ENCODE measurements at places on chromosomes 5 and 9.

DNA sequence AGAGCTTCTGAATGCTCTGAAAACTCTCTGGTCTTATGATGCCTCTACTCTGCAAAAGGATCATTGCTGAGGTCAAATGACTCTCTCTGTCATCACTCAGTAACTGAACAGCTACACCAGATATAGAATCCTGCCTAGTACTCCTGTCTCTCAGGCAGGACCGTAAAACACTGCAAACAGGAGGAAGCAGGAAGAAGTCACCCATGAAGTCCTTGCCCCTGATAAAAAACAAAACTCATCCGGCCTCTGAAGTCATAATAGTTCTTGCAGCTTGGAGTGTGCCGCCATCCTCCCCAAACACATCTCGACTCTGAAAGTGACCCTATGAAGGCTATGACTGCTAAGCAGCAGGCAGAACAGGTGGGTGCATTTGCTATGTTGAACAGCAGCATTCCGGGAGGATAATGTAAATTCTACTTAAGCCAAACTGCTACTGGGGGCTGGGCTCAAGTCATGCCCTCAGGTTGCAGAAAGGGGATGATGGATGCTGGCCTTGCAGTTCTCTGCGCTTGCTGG, 81.9 kb upstream of the FAM169A start:
- no peak for DNase-seq

DNA sequence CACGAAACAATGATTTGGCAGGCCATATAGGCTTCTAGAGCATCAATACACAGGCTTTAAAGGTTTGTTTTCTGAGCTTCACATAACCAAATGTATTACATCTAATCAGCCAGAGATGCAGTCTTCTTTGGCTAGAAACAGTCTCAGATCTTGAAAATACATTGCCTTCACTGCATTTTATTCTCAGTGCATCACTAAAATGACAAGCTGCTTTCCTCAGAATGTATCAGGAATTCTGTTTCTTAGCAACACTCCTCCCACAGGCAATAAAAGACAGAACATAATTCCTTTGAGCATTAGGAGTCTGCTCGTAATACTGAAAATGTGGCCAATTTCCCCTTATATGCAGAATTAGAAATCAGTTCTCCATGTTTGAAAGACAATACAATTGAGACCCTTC, 36.9 kb downstream of the FEM1C start:
- no peak for DNase-seq

GRCh38 chr9:1025131-1025530, 25.0 kb upstream of the DMRT2 start:
- no peak for DNase-seq

DNA sequence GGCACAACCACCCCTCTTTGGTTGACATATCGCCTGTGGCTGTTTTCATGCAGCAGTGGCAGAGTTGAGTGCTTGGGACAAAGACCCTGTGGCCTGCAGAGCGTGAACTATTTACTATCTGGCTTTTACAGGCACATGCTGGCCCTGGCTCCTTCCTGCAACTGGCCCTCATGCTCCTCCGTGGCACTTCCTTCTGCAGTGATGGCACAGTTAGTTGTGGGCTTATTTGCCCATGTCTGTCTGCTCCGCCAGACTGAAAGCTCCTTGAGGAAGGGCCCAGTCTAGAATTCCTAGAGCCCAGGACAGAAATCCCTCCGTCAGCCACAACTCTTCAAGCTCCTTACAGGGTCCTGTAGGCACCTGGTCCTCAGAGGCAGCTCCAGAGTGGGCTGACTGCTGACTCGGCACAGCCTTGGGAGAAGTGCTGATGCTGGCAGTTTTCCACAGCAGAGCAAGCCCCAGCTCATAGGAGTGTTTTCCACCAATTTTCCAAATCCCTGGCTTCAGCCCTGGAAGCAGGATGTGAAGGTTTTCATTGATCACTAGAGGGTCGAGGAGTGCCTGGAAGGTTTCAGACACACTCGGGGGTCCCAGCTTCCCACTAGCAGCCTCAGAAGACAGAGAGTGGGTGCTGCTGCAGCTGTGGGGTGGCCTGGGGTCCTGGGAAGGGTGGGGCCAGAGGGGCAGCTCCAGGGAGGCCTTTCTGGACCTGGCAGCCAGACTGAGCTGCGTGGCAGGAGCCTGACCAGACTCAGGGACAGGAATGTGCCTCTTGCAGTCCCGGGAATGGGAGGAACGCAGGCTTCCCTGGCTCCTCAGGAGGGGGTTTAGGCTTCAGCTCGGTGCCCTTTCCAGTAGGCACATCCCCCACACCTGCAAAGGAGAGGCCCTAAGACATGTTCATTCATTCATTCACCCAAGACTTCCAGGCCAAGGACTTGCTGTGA, 56.5 kb upstream of the ANGPTL2 start:
- DNase-seq: no peak

GRCh38 chr9:115035841-115036612, 81.9 kb downstream of the TNC start:
- peak; percentile 87 for DNase-seq

DNA sequence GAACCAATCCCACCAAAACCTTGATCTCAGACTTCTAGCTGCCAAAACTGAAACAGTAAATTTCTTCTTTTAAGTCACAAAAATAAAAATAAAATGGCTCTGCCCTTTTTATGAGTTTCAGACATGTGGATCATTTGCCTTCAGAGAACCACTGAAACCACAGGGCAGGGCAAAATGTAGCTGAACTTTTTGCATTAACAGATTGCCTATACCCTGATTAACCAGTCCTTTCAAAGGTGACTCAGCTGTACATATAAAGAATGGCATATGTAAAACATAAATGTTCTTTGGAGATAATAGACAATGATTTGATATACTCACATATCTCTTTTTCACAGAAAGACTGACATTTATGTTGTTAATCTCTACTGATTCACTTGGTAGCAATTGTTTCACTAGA, 187.1 kb upstream of the GRIN3A start:
- DNase-seq: no peak

- DNase-seq: no peak
These were observed at the start of gene CLIC3 for GRCh38 chr9:136996361-136997292. TSS of gene CLIC3 (minus strand) at chr9:136996568. CDS start at chr9:136996543, 25 bp downstream.

GRCh38 chr5:169716287-169716686, 79.2 kb downstream of the DOCK2 start:
- DNase-seq: peak; percentile 88

DNA sequence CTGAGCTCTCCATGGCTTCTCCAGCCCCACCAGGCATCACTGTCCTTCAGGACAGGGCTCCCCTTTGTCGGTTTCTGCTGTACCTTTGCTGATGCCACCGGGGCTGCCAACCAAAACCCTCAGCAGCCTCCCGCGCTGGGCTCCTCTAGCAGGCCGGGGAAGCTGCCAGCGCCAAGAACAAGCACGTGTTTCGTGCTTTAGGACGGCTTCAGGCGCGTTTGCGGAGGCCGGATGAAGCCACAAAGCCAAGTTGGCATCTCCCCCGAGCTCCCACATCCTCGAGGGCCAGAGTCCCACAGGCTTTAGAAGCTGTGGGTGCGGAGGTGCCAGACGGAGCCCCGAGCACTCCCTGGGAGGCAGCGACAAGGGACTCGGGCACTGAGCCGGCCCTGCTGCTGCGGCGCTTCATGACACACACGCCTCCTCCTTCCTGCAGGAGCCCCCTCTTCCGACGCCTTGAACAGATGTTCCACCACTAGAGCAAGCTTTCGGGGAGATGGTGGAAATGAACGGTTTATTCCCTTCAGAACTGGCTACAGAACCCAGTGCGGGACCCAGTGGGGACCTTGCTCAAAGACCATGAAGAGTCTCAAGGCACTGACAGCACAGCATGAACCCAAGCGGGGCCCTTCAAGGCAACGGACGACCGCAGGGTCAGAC, 36.7 kb downstream of the SARDH start:
- no peak for DNase-seq

- DNase-seq: peak; percentile 86
These were observed 58.2 kb upstream of the GGTA1 start for GRCh38 chr9:121557581-121558447.

GRCh38 chr5:125510651-125511050, 764.2 kb upstream of the ZNF608 start:
- no peak for DNase-seq

DNA sequence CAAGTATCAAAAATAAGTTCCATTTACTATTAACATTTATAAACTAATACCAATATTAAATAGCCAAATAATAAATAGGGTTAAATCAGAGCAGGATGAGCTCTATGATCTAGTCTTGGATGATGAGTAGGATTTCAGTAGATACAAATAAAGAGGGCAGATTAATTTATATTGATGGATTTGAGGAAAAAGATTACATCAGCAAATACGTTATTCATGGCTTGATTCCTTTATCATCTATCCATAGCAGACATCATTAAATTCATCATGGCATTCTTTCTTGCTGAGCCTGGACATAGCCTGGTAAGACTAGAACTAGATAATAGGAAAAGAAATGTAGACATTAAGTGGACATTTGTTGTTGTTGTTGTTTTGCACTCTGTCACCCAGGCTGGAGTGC, 13.4 kb upstream of the MSMP start:
- DNase-seq: no peak

- no peak for DNase-seq
These were observed 153.0 kb upstream of the FTMT start for GRCh38 chr5:121698690-121699089.

GRCh38 chr5:112372543-112372942, 46.5 kb downstream of the EPB41L4A start:
- no peak for DNase-seq

DNA sequence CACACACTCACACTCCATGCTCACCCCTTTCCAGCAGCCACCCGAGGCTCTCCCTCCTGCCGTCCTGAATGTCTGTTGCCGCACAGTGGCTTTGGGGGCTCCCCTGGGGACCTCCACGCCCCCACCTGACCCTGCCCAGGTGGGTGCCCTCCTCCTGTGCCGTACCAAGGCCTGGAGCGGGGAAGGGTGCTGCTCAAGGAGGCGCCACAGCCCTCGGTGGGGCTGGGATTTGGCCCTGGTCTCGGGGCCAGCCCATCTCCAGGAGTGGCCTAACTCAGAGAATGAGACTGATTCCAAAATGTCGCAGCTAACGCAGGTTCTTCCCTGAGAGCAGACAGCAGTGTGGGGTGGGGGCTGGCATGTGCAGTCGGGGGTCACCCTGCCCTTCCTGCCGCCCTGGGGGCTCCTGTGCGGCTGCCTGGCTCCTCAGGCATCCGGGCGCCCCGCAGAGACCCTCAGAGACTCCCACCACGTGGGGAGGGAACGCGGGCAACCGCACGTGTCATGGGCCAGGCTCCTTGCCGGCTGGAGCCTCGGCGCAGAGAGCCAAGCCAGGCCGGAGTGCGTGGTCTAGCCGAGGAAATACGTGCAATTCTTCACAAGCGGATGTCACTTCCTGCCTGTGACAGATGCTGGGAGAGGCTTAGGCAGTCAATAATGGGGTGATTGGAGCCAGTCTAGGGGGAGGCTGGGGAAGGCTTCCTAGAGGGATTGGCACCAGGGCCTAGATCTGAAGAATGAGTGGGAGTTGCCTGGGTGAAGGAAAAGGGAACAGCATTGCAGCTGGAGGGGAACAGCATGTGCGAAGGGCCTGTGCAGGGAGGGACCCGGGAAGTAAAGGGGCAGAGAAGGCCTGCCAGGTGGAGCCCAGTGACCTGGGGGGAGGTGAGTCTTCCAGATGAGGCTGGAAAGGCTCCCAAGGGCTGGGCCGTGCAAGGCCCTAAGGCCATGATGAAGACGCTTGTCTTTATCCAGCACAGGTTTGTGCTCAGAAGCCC, 44.1 kb downstream of the C9orf50 start:
- no peak for DNase-seq

DNA sequence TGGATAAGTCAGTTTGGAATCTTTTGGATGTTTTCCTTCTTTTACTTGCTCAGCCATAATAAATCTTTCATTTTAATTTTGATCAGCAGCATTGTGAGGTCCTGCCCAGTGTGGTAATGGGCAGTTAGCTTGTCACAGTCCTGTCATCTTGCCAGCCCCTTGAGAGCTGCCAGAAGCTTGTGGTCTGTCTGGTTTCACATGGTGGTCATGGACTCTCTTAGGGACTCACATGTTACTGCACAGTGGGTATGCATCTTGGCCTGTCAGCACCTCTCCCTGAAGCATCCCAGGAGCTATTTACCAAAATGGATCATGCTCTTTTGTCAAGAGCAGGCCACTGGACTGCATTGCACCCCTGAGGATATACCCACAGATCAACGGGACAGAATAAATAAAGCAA, 60.3 kb downstream of the DAPK1 start:
- no peak for DNase-seq

DNA sequence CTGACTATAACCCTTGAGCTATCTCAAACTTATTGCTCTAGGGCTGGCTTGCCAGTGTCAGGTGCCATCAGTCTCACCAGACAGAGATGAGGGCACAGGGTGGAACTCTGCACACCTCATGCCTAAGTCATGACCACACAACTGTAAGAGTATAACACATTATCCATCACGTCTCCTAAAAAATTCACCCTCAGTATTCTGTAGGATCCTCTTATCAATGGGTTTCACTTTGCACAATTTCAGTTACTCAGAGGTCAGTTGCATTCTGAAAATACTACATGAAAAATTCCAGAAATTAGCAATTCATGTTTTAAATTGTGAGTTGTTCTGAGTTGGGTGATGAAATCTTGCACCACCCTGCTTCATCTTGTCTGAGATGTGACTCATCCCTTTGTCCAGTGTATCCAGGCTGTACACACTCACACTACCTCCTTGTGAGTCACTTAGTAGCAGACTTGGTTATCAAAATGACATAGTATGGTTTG, 690.9 kb upstream of the CDH18 start:
- no peak for DNase-seq

DNA sequence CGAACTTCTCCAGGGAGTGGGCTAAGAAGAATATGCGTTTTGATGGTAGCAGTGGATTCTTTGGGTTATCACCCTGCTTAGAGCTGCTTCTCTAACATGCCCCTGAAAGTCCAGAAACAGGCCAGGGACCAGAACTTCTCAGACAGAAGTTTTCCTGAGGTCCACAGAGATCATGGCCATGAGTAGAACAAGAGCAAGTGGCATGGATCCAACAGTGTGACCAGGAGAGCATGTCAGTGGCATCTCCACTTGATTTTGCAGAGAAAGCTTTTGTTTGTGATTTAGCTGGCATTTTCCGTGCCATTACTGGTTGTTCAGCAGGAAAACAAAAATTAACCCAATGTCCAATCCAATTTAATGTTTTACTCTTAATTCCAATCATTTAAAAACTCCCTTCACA, 298.5 kb upstream of the CD180 start:
- no peak for DNase-seq

GRCh38 chr5:131229623-131230022, 34.2 kb upstream of the CDC42SE2 start:
- DNase-seq: no peak

DNA sequence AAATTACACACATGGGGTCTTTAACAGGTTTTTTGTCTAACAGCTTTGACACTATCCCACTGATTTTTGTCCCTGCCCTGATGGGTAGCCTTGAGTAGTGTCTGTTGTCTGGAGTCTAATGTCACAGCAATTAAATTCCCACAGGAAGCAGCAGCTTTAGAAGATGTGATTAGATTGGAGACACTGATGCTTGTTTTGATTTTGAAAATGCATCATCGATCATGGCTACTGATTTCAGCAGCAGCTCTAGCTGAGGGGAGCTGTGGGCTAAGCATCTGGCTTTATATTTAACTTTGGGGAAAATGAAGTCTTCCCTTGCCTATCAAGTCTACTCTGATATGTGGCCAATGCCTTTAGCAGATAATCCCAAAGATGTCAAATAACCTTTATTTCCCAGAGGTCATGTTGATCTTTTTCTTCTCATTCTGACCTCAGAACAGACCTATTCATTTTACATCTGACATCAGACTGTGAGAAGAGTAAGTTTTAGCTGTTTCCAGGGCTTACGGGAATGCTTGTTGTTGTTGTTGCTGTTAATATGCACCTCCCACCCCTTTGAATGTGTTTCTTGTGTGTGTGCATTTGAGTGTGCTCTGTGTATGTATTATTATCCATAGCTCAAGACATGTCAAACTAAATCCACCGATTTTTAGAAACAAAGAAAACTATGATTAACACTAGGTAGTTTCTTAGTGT, 704.9 kb upstream of the NUDT12 start:
- no peak for DNase-seq
